ENCODE measurements at places on chromosomes 11 and 22. TPM values are rescaled to one million over a fixed set of nuclear protein-coding genes. Genes with fewer than 3 reads are reported as not detected.
A peak's percentile ranks its signal among the peaks of the same experiment; 100 is the strongest.

- no peak for DNase-seq
Measured at GRCh38 chr22:22226448-22227187, 18.0 kb upstream of the VPREB1 start.

Gene HSCB
- total RNA-seq: 14.3 TPM

Gene POU2F3
- total RNA-seq: not detected

Gene KCNQ1OT1
- 2.2 TPM for total RNA-seq

GRCh38 chr11:31325160-31325559 is 44.4 kb downstream of the DCDC1 start:
- DNase-seq: no peak

DNA sequence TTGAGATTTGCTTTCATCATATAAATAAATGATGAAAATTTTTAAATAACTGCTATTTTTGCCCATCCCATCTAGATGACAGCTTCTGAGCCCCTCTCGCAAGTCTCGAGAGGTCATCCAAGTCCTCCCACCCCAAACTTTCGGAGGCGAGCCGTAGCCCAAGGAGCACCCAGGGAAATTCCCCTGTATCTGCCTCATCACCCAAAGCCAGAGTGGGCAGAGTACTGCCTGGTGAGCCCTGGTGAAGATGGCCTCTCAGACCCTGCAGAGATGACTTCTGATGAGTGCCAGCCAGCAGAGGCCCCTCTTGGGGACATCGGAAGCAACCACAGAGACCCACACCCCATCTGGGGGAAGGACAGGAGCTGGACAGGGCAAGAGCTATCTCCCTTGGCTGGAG is 83.9 kb upstream of the PARVA start:
- DNase-seq: no peak

Gene SAA1
- total RNA-seq: not detected

DNA sequence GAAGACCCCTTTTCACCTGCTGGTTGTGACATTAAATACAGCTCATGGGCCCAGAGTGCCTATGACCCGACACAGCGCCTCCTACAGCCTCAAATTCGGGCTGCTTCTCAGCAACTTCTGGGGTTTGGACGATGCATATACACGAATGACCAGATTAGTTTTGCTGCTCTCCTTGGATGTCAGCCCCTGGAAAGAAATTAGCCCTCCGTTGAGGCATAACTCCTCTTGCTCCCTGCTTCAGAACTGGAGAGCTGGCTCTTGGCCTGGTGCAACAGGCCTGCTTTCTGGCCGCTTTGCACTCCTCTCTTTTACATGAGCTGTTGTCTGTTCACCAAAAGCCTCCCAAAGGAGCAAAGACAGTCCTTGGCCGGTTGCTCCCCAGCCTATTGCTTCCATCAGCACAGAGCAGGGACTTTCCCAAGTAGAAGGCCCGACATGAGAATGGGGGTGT is 3.3 kb downstream of the TECTA start:
- no peak for DNase-seq

DNA sequence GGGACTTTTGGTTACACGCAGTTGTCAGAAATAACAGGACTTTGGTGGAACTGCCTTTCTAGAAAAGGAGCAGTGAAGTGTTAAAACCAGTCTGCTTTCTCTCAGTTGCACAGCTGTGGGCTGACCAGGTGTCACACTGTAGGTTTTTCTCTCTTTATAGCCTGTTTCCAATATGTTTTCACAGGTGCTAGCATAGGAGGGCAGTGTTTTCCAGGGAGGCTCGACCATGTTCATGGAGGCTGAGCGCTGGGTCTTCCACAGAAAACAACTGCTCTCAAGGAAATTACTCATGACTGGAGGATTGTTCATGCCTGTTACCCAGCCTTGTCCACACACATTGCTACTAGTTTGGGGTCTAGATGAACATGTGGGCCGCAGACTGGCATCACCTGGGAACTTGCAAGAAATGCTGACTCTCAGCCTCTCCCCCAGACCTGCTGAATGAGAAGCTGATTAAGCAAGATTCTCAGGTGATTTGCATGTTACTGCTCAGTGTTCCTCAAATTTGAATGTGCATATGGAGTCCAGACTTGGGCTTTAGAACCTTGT is 157.7 kb downstream of the MAML2 start:
- no peak for DNase-seq

Gene TMA7B
- not detected for total RNA-seq

GRCh38 chr11:914747-915501 is 4.3 kb upstream of the CHID1 start:
- no peak for DNase-seq

Gene A4GALT
- 19.1 TPM for total RNA-seq

- DNase-seq: no peak
Measured at GRCh38 chr11:47185305-47186075, 744 bp downstream of the PACSIN3 start.

GRCh38 chr11:129440028-129440713 is 64.5 kb downstream of the BARX2 start:
- no peak for DNase-seq

GRCh38 chr22:26849575-26849974 is 192.2 kb downstream of the MIAT start:
- DNase-seq: no peak

DNA sequence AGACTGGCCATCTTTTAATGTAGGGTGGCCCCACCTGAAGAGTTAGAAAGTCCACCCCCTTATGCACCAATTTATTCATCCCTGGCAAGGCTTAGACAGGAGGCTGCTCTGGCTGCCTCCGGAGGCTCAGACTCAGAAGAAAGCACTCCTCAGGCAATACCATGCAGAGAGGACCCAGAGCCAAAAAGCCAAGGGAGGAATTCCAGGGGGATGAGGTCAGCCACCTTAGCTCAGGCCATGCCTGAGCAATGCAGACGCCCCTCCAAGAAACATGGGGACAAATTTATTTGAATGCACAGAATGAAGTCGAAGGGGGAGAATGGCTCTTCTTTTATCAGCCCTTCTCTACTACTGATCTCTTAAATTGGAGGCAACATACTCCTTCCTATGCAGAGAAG is 39.7 kb upstream of the GLYAT start:
- DNase-seq: no peak

Gene ARHGAP32
- total RNA-seq: 8.0 TPM

DNA sequence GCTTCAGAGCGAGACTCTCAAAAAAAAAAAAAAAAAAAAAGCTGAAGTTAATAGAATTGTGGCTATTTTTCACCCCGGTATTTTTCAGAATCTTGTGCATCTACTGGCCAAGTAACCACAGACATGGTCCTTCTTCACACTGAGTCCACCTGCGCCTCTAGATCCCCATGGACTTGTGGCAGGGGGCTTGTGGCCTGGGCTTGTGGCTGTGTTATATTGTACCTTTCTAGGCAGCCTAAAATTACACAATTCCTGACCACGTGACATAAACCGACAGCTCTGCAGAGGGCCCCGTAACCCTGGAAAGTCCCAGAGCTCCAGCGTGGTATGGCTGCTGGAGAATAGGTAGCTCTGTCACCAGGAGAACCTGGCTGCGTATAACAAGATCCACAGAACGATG is 10.9 kb upstream of the NAALADL1 start:
- DNase-seq: no peak

GRCh38 chr22:43349636-43350035 is 6.5 kb upstream of the SCUBE1 start:
- no peak for DNase-seq

GRCh38 chr11:83156144-83156995 is 561 bp upstream of the PCF11 start:
- DNase-seq: peak; percentile 99

- DNase-seq: no peak
Measured at GRCh38 chr11:121018746-121019145, 5.2 kb upstream of the TBCEL start.

Gene NAALADL1
- total RNA-seq: 2.8 TPM

- no peak for DNase-seq
Measured at GRCh38 chr11:115430345-115430744, 73.9 kb downstream of the CADM1 start.

Gene EFCAB6
- total RNA-seq: 0.23 TPM

- DNase-seq: no peak
Measured at GRCh38 chr22:40008726-40009291, 14.1 kb downstream of the FAM83F start.

DNA sequence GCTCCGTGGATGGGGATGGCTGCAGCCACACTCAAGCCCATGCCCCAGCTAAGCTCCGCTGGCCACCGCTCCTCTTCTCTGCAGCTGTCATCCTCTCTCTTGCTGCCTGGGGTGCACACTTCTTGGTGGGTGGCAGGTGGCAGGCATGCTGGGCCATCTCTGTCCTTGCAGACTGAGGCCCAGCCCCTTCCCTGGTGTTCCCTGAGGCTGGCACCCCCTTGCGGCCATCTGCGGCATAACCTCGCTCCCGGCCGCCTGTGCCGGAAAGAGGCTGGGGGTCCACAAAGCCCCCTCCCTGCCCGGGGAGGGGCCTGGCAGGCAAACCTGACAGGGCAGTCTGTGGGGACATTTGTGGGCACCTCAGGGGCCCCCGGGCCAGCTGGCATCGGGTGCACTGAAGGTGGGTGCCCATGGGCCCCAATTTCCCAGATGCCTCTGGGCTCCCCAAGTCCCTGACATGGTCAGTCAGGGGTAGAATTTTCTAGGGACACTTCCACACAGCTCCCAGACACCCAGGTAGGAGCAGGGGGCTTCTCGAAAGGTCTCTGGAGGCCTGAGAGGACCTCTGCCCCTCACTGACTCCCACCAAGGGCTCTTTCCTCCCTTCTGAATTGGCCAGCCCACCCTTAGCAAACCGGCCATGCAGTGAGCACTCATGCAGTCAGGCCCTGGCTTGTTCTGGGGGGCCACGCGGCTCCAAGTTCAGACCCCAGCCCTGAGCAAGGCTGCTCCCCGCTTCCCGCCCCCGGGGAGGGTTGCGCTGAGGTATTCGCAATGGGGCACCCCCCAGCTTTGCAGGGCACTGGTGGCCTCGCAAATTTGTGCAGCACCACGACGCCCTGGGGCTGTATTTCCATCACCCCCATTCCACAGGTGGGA is 23.5 kb upstream of the TH start:
- DNase-seq: no peak

DNA sequence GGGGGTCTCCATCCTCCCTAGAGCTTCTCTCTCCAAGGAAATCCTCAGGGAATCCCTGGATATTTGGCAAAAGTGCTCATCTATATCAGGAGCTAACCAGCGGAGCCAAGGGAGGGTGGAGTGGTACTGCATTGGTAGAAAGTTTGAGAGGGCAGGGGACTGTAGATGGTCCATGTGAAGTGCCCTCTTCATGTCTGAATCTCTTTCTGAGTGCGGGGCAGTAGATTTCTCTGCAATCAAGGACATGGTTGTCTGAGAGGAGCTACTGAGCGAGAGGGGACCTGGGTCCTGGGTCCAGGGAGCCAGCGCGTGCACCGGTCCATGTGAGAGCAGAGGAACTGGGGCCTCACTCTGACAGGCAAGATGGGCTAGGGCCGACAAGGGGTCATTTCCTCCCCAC is 701 bp downstream of the DIXDC1 start:
- no peak for DNase-seq

Gene CRYBB1
- total RNA-seq: not detected

DNA sequence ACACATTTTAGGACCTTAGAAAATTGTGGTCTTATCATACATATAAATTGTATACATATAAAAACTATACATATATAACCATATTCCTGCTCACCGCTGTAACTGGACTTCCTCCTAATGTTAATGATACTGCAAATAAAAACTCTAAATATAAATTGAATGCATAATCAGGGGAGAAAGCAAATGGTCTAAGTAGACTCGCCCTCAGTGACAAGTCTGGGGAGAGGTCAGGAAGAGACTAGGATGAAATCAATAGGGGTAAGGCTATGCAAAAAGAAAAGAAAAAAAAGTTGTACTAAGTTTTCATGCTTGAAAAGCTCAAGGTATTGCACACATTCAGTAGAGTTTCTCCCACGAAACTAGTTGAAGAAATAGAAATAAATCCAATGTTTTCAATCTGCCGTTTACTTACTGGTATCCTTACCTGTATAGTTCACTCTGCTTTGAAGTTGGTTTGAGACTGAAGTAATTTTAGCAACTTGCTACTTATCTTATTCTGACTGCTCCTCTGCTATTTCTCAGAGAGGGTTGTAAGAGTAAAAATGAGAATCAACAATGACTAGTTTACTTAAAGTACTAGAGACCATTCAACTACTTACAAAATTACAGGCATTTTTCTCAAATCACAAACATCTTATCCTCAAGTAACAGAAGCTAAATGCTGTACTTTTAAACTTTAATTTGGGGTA is 12.2 kb upstream of the ARHGAP32 start:
- DNase-seq: no peak

DNA sequence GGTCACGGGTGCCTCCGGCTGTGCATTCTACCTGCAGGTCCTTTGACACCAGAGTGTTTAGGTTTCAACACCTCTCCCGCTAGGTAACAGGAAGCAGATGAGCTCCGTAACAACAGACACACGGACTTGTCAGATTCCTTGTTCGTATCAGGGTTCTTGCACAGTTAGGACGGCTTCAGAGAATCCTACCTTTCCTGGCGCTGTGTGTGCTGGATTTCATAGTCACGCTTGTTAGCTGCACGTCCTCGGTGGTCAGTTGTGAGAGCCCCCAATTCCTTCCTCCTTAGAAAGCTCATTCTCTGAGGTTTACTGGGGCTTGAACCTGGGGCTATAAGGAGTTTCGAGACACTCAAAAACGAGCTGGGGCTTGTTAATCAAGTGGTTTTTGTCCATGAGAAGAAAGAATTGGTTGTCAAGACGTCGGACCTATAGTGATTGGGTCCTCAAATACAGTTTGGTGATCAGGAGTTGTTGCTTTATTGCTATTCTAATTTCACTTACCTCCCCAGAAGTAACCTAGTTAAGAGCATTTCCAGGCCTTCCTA is 664 bp downstream of the DDB2 start:
- no peak for DNase-seq

Gene PANX2
- 1.7 TPM for total RNA-seq

Gene PRR5
- 27.8 TPM for total RNA-seq

GRCh38 chr11:85114786-85115185 is 512.4 kb downstream of the DLG2 start:
- no peak for DNase-seq

DNA sequence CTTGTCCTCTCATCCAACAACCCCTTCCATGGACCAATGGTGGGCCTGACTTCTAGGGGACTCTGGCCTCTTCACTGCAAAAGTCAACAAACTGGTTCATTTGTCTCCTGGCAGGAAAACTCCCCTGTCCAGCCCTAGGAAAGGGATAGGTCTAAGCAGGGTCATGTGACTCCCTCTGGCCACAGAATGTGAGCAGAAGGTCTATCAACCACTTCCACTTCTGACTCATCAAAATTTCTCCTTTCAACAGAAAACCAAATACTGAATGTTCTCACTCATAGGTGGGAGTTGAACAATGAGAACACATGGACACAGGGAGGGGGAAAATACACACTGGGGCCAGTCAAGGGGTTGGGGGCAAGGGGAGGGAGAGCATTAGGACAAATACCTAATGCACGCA is 1.3 kb upstream of the ISX start:
- no peak for DNase-seq

Gene MMP1
- 2,602 TPM for total RNA-seq

GRCh38 chr11:117130879-117131278 is 13.2 kb upstream of the PAFAH1B2 start:
- no peak for DNase-seq
